ENCODE measurements at places on chromosomes 4 and X. TPM values are rescaled to one million over a fixed set of nuclear protein-coding genes. Genes with fewer than 3 reads are reported as not detected.

Gene FAT4
- total RNA-seq: 1.2 TPM

Gene GNRHR
- total RNA-seq: not detected

Gene SUPT20HL2
- total RNA-seq: not detected

Gene XG
- total RNA-seq: 1.5 TPM

Gene CMC4
- 11.5 TPM for total RNA-seq

Gene TEX13D
- 0.26 TPM for total RNA-seq

Gene SCML1
- total RNA-seq: 7.7 TPM

Gene NPY5R
- total RNA-seq: not detected

Gene MAGED4B
- total RNA-seq: 0.87 TPM

Gene NHSL2
- total RNA-seq: not detected

Gene CITED1
- 4.7 TPM for total RNA-seq

Gene SLC2A9
- 0.26 TPM for total RNA-seq

Gene AADAT
- 9.4 TPM for total RNA-seq

Gene SPATA4
- 0.05 TPM for total RNA-seq

Gene INTU
- total RNA-seq: 1.9 TPM

Gene NLRP2B
- not detected for total RNA-seq

Gene KDM6A
- total RNA-seq: 20.4 TPM

Gene ARHGEF6
- total RNA-seq: 6.8 TPM

Gene MAP7D2
- total RNA-seq: 0.03 TPM

Gene PFKFB1
- total RNA-seq: 0.19 TPM

Gene CXCL3
- 4.3 TPM for total RNA-seq
